ENCODE measurements at places on chromosomes 3 and 15. TPM values are rescaled to one million over a fixed set of nuclear protein-coding genes. Genes with fewer than 3 reads are reported as not detected.

GPR156 gene
- 0.27 TPM for total RNA-seq

LTF gene
- total RNA-seq = not detected

MYLK gene
- 17.2 TPM for total RNA-seq

ZNF860 gene
- total RNA-seq = 0.73 TPM

- DNase-seq = no peak
- H3K27ac ChIP-seq = no peak overlapping the region
- no peaks in the 10 kb centered on the region for H3K36me3 ChIP-seq
- H3K27me3 ChIP-seq = no peaks in the 10 kb centered on the region
- H3K4me1 ChIP-seq = no peaks in the 10 kb centered on the region
These were observed 684.3 kb upstream of the DPPA4 start for GRCh38 chr3:110021659-110022058.

DNA sequence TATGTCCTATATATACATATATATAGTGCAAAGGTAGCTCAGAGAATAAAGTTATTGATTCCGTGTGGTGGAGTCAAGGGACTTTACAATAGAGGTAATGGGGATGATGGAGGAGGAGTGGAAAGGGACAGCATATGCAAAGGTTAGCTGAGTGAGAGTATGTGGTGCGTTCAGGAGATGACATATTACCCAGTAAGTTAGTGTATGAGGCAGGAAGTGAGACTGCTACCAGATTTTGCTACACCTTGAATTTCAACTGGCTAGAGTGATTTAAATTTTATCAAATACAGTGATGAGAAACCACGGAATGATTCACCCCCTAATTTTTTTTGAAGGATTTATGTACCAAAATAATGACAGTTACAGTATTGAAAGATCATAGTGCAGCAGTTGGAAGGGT lies 2.8 kb downstream of the ACTL6A start:
- H3K27me3 ChIP-seq = no peaks in the 10 kb centered on the region
- H3K36me3 ChIP-seq = peaks cover 2% of the 10 kb centered on the region
- DNase-seq = no peak
- H3K4me3 ChIP-seq = no peak overlapping the region
- H3K4me1 ChIP-seq = peaks cover 7% of the 10 kb centered on the region

DNA sequence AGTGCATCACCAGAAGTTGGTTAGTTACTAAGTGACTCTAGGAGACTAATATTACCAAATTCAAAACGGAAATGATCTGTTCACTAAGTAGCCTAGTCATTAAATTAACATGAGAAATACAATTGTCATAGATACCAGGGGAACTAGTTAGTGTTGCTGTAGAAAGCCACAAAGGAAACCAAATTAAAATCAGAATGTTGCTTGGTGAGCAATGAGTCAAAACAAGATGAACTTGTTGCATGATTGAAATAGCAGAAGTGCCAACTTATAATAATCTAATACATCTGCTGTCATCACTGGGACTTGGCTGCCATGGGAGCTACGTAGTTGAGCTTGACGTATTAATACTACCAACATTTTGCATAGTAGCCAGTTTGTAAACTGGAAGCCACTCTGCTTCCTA lies 458.1 kb downstream of the DIPK2A start:
- no peak for DNase-seq
- no peak overlapping the region for H3K4me3 ChIP-seq
- no peak overlapping the region for H3K27ac ChIP-seq
- H3K27me3 ChIP-seq = no peaks in the 10 kb centered on the region

DNA sequence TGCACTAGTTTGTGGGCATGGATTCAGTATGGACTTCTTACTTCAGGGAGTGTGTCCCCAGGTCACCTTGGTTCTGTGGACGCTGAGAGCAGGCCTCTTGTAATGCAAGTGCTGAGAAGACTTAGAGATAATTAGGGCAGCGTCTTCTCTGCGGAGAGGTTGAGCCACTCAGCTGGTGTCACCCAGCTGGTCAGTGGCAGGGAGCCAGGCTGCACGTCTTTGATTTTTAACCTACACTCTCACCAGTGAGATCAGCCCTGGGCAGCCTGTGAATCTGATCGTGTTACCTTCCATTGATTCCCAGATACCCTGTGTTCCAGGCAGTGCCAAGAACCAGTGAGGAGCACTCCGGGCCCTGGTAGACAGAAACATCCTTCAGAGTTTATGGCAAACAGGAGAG lies 92.6 kb downstream of the SLCO3A1 start:
- H3K27ac ChIP-seq = no peak overlapping the region
- no peak overlapping the region for H3K4me3 ChIP-seq
- no peak for DNase-seq
- no peaks in the 10 kb centered on the region for H3K36me3 ChIP-seq
- H3K27me3 ChIP-seq = no peaks in the 10 kb centered on the region

- no peaks in the 10 kb centered on the region for H3K4me1 ChIP-seq
- no peaks in the 10 kb centered on the region for H3K27me3 ChIP-seq
- H3K27ac ChIP-seq = no peak overlapping the region
- no peak overlapping the region for H3K4me3 ChIP-seq
- H3K36me3 ChIP-seq = no peaks in the 10 kb centered on the region
These were observed 320.0 kb upstream of the RARB start for GRCh38 chr3:25107918-25108617.
